Activated CD4-positive, alpha-beta T cell treated with anti-CD3 and anti-CD28 coated beads, Interleukin-2, amount 50 U/mL, for 1 hour (primary cell): ENCODE measurements at places on chromosomes 16 and 17.

DNA sequence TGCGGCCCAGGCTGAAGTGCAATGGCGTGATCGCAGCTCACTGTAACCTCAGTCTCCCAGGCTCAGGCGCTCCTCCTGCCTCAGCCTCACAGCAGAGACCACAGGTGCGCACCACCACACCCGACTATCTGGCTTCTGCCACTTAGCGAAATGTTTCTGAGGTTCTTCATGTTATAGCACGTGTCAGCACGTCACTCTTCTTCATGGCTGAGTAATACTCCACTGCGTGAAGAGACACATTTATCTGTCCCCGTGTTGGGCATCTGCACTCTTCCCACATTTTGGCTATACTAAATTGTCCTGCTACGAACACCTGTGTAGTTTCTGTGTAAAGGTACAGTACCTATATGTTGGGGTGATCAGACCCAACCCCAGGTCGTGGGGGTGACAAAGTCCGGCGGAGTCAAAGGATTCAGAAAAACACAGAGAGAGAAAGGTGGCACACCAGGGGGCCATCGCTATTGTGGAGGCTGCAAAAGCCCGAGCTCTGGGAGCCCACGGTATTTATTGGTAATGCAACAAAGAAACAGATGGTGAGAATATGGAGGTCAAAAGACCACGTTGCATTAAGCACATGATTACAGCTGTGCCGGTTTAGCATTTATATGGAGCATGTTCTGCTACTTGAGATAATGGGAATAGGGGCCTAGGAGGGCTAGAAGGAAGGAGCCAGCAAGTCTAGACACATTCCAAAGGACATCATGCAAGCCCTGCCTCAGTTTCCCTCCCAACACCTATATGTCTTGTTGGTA lies 851 bp upstream of the DPEP1 start:
- no peak for DNase-seq

DNA sequence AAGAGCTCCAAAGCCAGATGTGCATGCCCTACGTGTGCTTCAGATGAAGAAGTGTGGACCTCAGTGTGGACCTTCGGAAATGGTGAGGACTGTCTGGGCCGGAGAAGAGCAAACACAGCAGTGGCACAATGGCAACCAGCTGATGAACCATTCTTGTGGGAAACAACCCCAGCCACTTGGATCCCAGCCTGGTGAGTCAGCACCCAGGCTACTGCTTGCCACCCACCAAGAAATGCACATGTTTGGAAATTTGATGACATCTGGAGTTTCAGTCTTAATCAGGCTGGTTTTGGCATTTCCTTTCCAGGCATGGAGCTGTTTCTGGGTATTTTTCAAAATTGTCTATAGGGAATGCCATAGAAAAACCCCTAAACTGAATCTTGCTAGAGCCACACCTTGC lies 42.7 kb downstream of the DYNLRB2 start:
- DNase-seq: no peak

GRCh38 chr16:82629441-82630027 lies 2.8 kb downstream of the CDH13 start:
- DNase-seq: no peak

GRCh38 chr16:58187092-58187491 lies 10.8 kb downstream of the CSNK2A2 start:
- DNase-seq: no peak

GRCh38 chr16:13510425-13511151 lies 409.4 kb upstream of the ERCC4 start:
- DNase-seq: no peak

- DNase-seq: no peak
Observed at GRCh38 chr17:51362811-51363585, 102.7 kb downstream of the UTP18 start.

GRCh38 chr17:68097161-68097805 lies 61.7 kb downstream of the KPNA2 start:
- no peak for DNase-seq

- no peak for DNase-seq
Observed at GRCh38 chr17:50423553-50424159, 2.4 kb upstream of the ACSF2 start.

GRCh38 chr16:78256686-78257375 lies 157.4 kb downstream of the WWOX start:
- no peak for DNase-seq

DNA sequence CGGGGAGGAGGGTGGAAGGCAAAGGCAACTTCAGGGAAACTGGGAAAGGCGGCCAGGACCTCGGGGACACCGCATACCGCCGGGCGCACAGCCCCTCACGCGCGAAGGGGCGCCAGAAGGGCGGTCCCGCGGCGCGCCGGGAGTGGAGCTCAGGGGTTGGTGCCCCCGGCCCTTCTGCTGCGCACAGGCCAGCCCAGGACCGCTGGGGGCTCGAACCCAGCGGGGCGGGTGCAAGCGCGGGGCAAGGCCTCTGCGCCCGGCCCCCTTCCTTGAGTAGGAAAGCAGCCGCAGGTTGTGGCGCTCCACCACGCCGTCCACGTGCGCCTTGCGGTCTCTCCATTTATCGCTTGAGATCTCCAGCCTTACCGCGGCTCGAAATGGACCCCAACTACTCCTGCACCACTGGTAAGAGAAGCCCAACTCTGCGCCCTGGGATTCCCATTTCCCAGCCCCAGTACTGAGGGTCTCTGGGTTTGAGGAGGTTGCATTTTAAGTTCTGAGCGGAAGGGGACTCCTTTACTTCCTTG lies 3.0 kb upstream of the MT1A start:
- no peak for DNase-seq

DNA sequence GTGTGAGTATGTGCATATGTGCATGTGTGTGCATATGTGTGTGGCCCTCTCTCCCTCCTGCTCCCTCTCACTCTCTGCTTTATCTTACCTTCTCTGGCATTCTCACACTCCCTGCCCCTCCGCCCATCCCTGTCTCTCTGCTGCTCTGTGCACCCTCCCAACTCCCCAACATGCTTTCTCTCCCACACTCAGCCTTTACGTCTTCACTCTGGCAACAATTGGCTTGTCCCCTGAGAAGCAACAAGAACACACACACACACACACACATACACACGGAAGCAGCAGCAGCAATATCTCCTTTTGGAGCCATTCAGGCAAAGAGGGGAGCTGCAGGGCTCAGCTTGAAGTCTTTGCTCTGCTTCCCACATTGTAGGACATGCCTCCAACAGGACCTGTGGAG lies 27.8 kb downstream of the PITPNM3 start:
- DNase-seq: no peak

DNA sequence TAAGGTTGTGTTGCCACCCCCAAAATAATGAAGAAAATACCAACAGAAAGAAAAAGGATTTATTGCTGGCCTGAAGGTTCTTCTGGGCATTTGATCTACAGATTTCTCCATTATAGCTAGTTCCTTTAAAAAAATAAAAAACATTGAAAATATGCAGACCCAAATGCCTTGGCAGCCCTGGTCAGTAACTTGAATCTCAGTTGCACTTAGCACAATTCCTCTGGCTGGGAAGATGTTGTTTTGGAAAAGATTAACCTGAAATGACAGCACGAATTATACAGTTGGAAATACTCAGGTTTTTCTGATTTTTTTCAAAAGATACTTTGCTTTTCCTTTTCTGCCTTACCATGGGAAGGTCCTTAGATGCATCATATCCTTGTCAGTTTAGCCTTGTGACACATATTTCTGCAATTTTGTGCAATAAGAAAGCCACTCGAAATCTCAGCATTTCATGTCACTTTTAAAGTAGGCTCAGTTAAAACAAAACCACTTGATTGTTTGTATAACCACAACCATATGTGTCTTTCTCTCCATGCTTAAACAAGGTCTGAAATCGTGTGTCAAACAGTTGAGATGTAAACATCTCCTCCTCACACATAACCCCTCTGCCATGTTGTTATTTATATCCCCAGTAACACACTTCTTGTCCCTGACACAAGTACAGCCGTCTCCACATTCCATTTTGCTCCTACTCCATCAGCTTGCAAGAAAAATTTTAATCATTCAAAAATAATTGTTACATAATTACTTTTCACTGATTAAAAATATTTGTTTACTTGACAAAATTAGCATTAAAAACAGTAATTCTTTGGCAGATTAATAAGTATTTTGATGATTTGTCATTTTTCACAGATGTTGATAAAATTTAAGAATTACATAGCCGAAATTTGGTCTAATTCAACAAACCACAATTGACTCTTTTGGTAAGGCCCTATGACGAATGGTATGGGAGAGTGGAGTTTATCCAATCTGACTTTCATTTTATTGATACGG lies 61.1 kb downstream of the SIAH1 start:
- DNase-seq: no peak

- DNase-seq: no peak
Observed at GRCh38 chr16:10086620-10087019, 95.6 kb downstream of the GRIN2A start.

GRCh38 chr17:47214931-47215330 lies 5.8 kb downstream of the MYL4 start:
- no peak for DNase-seq

DNA sequence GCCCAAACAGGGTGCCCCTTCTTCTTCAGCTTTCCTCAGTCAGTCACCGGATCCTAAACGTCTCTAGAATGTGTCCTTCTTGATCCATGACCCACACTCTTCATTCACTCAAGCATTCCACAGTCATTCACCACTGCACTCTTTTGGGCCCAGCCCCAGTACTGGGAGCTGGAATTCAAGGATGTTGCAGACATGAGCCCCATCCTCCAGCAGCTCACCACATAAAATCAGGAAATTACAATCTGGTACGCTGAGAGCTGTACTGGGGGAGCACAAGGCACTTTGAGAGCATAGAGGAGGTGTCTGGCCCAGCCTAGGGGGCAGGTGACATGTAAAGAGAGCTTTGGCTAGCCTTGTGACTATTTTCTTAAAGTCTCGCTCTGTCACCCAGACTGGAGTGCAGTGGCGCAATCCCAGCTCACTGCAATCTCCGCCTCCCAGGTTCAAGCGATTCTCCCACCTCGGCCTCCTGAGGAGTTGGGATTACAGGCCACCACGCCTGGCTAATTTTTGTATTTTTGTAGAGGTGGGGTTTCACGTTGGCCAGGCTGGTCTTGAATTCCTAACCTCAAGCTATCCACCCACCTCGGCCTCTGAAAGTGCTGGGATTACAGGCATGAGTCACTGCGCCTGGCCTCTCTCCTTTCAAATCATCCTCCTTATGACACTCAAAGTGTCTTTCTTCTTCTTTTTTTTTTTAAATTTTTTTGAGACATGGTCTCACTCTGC lies 18.7 kb downstream of the CES4A start:
- no peak for DNase-seq

- no peak for DNase-seq
Observed at GRCh38 chr17:37430051-37430627, 23.5 kb downstream of the TADA2A start.

DNA sequence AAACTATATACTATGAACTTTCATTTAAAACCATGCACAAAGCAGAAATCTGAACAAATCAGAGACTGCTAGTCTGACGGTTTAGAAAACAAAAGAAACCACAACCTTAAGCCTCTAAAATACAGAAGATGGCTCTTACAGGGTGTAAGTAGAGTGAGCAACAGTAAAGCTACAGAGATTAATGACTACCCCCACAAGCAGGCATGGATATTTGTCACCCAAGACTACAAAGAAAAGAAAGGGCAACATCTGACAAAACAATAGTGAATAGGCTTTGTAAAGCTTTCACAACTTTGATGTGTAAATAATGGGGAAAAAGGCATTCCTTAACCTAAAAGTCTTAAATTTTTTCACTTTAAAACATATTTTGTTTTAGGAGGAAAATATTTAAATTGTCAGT lies 75.0 kb downstream of the SPAG9 start:
- no peak for DNase-seq

- DNase-seq: no peak
Observed at GRCh38 chr17:68468788-68469187, 11.5 kb upstream of the WIPI1 start.

GRCh38 chr16:55088098-55088497 lies 157.4 kb downstream of the IRX5 start:
- no peak for DNase-seq

GRCh38 chr17:55286681-55287589 lies 22.2 kb downstream of the HLF start:
- no peak for DNase-seq

- DNase-seq: peak; percentile 52
Observed at GRCh38 chr17:3710951-3711383, 12.7 kb upstream of the HASPIN start.

- DNase-seq: no peak
Observed at GRCh38 chr17:345992-346785, 6.4 kb downstream of the RPH3AL start.

GRCh38 chr16:22726868-22727267 lies 87.1 kb upstream of the HS3ST2 start:
- no peak for DNase-seq

DNA sequence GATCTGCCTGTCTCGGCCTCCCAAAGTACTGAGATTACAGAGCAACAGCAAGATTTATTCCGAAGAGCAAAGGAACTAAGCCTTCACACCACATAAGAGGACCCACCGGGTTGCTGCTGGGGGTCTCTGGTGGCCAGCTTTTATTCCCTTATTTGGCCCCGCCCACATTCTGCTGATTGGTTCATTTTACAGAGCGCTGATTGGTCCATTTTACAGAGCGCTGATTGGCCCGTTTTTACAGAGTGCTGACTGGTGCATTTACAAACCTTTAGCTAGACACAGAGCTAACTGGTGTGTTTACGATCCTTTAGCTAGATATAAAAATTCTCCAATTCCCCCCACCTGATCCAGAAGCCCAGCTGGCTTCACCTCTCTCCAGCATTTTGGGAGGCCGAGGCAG lies 26.3 kb downstream of the COPRS start:
- no peak for DNase-seq

DNA sequence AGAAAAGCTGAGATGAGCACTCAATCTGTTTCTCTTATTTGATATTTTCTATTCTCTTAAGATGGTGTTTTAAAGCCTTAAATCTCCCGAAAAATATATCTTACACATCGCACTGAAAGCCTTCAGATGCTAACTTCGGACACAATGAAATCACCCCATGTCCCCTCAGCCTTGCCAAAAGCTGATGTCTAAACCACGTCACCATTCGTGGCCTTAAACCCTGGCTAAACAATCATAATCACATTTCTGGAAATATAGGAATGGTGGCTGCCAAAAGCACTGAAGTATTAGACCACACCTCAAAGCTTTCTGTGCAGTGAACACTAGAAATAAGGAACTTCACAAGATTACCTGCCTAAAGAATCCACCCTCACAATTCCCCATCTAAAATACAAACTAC lies 402.7 kb downstream of the SOX9 start:
- no peak for DNase-seq

DNA sequence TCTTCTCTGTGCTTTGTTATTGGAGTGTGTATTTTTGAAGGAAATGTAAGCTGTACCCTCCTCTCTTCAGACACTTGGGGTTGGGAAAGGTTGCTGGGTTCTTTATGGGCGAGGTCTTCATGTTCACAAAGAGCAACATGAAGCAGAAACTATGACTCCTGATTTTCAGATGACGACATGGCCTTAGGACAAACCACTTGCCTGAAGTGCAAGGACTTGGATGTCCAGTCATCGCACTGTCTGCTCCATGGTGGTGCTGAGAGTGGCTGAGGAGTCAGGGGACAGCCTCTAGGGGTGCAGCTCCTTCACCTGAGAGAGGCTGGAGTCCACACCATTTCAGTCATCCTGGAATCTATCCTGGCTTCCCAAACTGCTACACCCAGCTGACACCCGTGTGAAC lies 183.9 kb upstream of the CDH5 start:
- DNase-seq: no peak

GRCh38 chr17:73343739-73344454 lies 32.1 kb upstream of the CDC42EP4 start:
- no peak for DNase-seq

- no peak for DNase-seq
Observed at GRCh38 chr16:72590151-72590937, 418.4 kb upstream of the PMFBP1 start.
